ENCODE measurements at places on chromosomes 2 and 18.

- DNase-seq, result no peak
Measured at GRCh38 chr2:235041918-235042575, 90.2 kb downstream of the SH3BP4 start.

DNA sequence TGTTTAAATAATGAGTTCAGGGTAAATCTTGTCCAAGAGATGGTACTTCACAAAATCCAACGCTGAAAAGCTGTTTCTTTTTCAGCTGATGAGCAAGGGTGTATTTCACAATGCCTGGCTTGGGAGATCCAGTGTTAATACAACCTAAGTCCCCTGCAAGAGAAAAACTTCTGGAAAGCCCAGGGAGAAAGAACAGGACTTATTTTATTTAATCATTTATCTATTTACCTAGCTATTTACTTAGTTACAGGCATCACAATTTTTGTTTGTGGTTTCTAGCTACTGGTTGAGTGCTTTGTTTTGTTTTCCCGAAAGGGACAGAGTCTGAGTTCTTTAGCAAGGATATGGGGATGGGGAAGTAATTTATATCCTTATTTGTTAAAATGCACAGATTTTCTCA, 598.2 kb upstream of the SYT4 start:
- no peak for DNase-seq

- DNase-seq, result no peak
Measured at GRCh38 chr2:25437881-25438662, 96.3 kb upstream of the DNMT3A start.

- no peak for DNase-seq
Measured at GRCh38 chr2:127041259-127041970, 65.5 kb downstream of the BIN1 start.
